Stimulated activated naive CD8-positive, alpha-beta T cell treated with anti-CD3 and anti-CD28 coated beads, Interleukin-15, Interleukin-2, amounts not matched to agents 100 U/mL and 50 U/mL, for 24 hours (primary cell): ENCODE measurements at places on chromosomes 12 and 14.

GRCh38 chr12:124011435-124012115 is 38.6 kb downstream of the ZNF664 start:
- DNase-seq = no peak

- peak; percentile 48 for DNase-seq
Observed at GRCh38 chr14:70885343-70886022, 21.8 kb upstream of the PCNX1 start.

DNA sequence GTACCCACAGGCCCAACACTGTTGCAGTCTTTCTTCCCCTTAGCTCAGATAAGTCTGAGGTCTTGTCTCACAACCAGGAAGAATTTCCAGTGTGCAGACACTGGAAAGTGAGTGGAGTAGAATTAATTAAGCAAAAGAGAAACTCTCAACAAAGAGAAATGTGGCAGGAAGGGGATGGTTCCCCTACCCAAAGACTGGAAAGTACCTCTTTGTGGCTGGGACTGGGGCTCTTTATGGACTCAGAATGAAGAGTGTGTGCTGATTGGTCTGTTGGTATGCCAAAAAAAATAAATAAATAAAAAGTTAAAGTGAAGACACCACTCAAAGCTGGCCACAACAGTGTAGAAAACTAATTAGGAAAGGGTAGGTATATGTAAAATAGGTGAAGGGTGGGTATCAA is 26.4 kb downstream of the GLIPR1L1 start:
- no peak for DNase-seq

DNA sequence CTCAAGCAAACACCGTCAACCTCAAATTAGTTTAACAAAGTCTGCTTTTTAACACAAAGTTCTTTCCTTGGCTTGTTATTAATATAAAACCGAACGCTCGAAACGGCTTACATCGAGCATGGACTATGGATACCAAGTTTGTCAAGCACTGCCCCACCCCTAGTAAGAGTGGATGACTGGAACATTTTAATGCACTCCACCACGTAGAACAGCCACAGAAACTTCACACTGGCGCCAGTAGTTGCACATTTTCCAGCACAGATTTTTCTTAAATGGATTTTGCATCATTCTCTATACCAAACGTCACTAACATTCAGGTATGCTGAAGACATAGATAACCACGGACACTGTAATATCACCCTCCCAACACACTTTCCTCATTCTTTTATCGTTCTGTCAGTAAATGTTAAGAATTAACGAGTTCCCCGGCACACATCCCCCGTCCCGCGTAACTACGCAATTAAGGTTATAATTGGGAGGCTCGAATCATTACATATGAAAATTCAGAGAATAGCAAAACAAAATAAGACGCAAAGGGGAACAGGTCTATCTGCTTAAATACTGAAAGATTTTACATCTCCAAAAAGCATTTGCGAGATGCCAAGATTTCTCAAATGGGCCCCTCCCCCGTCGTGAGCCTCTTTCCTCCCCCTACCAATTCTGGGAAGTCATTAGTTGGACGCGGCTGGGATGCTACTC is 990 bp downstream of the FERMT2 start:
- DNase-seq = peak; percentile 6

DNA sequence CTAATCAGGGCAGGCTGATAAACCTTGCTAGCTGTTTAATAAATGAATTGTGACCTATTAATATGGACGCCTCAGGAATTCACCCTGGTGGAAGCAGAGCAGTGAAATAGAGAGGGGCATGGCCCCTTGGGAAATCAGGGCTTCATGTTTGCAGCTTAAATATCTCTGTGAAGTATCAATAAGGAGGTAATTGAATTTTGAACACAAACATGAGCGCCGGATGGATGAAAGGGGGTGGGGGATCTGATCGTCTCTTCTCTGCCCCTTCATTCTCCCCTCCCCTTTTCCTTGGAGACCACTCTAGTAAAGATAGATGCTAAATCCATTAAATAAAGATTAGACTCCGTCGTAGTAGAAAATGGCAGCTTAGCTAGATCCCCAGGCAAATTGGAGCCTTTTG is 70.5 kb downstream of the LIN52 start:
- no peak for DNase-seq

DNA sequence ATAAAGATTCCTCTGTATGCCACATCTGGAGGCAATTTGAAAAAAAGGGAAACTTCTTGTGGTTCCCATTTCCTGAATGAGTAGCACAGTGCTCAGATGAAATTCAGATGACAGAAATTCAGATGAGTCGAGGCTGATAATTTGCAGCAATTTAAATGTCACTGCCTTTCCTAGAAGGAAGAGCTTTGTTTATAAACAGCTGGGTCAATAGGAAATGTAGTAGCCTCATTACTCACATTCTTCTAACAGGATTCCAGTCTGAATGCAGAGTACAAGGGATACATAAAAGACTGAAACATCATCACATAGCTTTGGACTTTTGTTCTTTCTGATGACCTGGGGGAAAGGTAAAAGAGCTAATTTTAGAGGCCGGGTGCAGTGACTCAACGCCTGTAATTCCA is 11.3 kb upstream of the DACT1 start:
- no peak for DNase-seq

DNA sequence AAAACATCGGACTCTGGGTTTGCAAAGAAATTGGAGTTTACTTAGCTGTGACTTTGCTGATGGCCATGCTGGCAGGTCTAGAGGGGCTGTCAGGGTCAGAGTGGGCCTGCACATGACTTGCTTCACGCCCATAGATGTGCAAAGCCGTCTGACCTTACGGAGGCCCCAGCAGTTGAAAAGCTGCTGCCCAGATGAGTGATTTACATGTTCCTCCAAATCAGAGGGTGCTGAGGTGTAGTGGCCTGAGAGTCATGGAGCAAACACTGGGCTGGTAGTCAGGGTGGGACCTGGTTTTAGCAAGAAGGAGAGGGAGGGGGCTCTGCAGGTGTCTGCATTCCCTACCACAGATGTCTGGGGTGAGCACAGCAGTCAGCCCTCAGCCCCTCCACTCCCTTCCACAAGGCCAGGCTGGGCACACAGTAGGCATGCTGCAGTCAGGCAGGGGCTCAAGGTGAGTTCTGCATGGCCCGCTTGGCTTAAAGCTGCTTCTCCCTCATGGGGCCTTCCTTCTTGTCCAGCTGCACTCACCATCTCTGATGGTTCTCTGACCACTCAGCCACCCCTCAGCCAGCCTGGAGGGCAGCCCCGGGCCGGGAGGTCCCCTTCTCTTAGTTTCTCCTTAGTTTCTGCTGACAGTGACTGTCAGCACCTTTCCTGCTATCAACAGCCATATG is 34.2 kb upstream of the EML1 start:
- DNase-seq = no peak

- no peak for DNase-seq
Observed at GRCh38 chr14:54579621-54580020, 12.7 kb downstream of the SAMD4A start.

DNA sequence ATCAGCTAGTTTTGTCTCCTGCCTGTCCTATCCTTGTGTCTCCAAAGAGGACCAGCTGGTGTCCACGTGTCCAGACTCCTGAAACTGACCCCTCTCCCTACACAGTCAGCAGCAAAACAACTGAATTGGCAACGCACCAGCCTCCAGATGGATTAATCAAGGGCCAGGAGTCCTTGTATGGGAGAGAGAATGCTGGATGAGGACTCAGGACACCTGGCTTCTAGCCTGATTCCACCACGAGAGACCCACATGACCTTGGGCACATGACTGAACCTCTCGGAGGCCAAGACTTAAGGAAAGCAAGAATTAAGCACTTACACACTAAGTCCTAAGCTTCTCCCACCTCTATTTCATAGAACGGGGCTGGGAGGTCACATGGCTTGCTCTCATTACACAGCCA is 60.4 kb upstream of the CMKLR1 start:
- no peak for DNase-seq

- no peak for DNase-seq
Observed at GRCh38 chr12:111027431-111027830, 107.1 kb upstream of the MYL2 start.

GRCh38 chr12:93520454-93520853 is 52.0 kb upstream of the SOCS2 start:
- DNase-seq = no peak

- DNase-seq = no peak
Observed at GRCh38 chr12:24975425-24975824, 26.5 kb upstream of the BCAT1 start.

DNA sequence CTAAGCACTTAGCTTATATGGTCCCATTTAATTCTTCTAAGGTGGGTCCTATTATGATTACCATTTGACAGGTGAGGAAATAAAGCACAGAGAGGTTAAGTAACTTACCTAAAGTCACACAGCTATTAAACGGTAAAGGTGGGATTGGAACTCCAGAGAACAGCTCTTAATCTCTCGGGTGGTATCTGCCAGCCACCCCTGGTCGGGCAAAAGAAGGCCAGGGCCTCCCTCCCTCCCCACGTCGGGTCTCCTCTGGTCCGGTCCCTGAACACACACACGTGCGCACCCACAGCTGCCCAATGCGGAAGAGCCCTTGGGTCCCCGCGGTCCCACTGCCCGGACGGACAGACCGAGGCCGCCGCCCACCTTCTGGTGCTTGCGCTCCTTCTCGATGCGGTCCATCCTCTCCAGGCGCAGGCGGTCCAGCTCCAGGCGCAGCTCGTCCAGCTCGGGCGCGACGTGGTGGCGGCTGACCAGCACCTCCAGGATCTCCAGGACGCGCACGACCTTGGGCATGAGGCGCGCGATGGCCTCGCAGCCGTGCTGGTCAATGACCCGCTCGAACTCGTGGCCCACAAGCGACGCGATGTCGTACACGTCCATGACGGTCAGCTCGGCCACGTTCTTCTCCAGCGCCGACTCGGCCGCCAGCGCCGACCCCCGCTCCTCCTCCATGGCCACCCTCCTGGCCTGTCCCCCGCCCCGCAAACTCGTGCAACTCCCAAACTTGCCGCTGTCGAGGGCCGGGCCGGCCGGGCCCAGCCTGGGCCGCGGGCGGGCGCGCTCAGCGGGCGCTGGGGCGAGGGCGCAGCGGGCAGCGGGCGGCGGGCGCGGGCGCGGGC is 490 bp downstream of the RILPL1 start:
- DNase-seq = peak; percentile 16

DNA sequence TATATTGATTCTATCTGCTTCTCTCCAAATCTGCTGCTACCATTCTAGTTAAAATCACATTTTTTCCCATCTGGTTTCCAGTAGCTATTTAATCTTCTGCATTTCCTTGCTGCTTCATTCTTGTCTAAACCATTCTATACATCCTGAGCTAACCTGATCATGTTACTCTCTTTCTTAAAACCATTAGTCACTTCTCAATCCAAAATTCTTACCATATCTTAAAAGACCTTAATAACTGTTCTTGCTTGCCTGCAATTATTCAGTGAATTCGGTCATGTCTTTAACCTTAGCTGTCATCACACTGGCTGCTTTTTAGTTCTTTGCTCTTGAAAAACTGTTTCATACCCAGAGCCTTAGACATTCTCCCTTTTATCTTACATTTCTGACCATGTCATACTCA is 56.4 kb upstream of the PZP start:
- no peak for DNase-seq

GRCh38 chr12:116360579-116361413 is 83.3 kb upstream of the MED13L start:
- DNase-seq = peak; percentile 52

GRCh38 chr14:102046337-102047278 is 40.2 kb downstream of the HSP90AA1 start:
- peak; percentile 20 for DNase-seq

DNA sequence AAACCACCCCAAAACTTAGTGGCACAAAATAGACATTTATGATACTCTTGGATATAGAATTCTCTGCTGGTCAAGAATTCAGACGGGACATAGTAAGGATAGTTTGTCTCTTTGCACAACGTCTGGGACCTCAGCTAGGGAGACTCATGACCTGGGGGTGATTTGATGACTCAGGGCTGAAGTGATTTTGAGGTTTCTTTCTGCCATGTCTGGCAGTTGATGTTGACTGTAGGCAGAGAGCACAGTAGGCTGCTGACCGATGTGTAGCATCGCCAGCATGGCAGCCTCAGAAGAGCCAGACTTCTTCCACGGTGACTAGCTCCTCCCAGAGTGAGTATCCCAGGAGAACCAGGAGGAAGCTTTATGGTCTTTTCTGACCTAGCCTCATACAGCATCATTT is 88.9 kb upstream of the FRMD6 start:
- no peak for DNase-seq

DNA sequence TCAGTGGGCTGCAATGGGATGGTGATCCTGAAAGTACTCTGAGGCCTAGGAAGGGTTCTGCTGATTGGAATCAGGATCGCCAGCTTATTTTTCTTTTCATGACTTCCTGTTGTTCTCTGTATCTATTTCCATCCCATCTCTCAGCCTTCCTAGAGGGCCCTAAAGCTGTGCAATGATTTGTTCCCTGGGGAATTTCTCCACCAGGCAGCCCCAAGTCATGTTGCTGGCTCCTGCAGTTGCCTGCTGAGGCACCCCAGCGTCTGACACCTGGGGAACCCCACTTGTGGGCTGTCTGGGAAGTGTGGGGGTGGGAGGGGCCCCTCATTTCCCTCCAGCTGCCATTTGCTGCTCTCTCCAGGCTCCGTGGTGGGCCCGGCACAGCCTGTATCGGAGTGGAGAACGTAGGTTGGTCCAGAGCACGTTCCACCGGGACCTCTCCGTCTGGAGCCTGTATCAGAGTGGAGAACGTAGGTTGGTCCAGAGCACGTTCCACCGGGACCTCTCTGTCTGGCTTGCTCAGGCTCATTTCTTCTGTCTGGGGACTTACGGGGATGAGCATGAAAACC is 138.3 kb downstream of the TSPAN9 start:
- no peak for DNase-seq

DNA sequence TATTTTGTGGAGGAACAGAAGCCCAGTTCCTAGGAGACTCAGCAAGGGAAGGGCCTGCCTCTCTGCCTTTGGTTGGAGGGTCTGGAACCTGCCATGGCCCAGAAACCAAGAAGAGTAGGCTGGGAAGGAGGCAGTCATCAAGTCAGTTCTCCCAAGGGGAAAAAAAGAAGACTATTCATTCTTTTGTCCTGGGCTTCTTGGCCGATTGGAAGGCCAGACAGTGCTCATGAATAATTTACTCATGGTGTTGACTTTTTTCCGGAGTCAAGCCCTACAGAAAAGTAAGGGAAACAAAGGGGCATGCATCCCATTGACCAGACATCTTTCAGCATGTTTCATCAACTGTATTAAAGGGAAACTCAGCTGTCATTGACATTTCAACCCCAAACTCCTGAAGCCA is 168.1 kb downstream of the PRKCH start:
- DNase-seq = no peak

GRCh38 chr12:112714166-112714710 is 77.3 kb upstream of the RPH3A start:
- no peak for DNase-seq

- DNase-seq = no peak
Observed at GRCh38 chr12:128684352-128684751, 139.4 kb downstream of the SLC15A4 start.
